Activated CD8-positive, alpha-beta T cell treated with anti-CD3 and anti-CD28 coated beads for 36 hours (primary cell): ENCODE measurements at places on chromosomes 4 and X.

- no peak for DNase-seq
These were observed 156.0 kb downstream of the PCDH18 start for GRCh38 chr4:137376312-137376711.

DNA sequence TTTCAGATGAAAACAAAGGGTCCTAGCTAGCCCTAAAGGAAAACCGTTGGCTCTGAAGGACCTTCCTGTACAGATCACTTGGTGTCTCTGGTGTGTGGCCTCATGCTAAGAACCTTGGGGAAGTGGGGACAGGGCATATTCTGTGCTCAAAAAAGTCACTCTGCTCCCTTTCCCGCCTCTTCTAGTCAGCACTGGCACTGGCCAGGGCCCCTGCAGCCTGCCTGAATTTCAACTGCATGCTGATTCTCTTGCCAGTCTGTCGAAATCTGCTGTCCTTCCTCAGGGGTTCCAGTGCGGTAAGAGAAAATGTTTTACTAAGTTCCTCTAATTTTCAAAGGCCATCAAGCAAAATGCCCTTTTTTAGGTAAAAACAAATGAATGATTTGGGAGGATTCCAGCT, 3.4 kb downstream of the CYBB start:
- no peak for DNase-seq

GRCh38 chr4:54058171-54058570, 6.2 kb downstream of the CHIC2 start:
- DNase-seq: no peak

GRCh38 chr4:11287055-11287454, 141.6 kb downstream of the HS3ST1 start:
- DNase-seq: no peak

DNA sequence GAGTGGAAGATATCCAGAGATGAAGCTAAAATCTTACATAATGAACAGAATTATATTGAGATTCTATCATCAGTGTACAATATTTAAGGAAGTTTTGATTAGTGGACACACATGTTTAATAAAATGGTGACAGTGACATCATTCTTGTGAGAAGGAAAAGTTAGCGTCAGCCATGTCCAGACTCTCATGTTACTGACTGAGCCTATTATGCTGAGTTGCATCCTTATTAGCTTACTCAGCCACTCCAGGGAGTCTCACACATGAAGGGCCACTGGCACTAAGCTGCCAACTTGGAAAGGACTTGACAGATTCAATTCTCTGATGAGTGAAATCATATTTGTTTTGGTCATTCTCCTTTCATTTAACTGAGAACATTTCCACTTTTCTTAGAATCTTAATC, 170.6 kb downstream of the BANK1 start:
- no peak for DNase-seq

GRCh38 chrX:12013211-12013618, 125.1 kb upstream of the FRMPD4 start:
- no peak for DNase-seq

DNA sequence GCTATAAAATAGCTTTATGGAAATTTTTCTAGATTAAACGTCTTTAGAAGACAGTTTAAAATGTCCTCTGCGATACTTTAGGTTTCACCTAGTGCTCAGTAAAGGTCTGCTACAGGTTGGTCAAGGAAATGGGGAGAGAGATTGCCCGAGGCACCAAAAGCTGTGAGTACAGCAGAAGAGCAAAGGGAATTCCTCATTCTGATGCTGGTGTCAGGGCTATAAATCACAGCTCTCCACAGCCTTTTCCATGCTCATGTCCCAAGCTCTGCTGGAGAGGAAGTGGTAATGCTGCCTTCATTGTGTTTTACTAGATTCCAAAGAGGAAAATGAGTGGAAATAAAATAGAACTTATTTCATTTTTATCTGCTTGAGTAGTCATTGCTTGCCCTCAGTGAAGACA, 2060.4 kb downstream of the ARAP2 start:
- no peak for DNase-seq

GRCh38 chr4:127449449-127449848, 183.3 kb upstream of the INTU start:
- DNase-seq: no peak

GRCh38 chrX:118499295-118499694, 3.7 kb downstream of the DOCK11 start:
- DNase-seq: no peak

GRCh38 chr4:183995570-183995969, 90.5 kb downstream of the STOX2 start:
- no peak for DNase-seq

GRCh38 chr4:113637823-113638561, 123.5 kb downstream of the CAMK2D start:
- DNase-seq: no peak
